AG04449 (cell line): ENCODE measurements at places on chromosomes 13 and 19.

- no peak for DNase-seq
These were observed 18.1 kb downstream of the CEACAM5 start for GRCh38 chr19:41726493-41726892.

GRCh38 chr13:37136187-37136586 lies 30.7 kb upstream of the CSNK1A1L start:
- DNase-seq, result no peak

DNA sequence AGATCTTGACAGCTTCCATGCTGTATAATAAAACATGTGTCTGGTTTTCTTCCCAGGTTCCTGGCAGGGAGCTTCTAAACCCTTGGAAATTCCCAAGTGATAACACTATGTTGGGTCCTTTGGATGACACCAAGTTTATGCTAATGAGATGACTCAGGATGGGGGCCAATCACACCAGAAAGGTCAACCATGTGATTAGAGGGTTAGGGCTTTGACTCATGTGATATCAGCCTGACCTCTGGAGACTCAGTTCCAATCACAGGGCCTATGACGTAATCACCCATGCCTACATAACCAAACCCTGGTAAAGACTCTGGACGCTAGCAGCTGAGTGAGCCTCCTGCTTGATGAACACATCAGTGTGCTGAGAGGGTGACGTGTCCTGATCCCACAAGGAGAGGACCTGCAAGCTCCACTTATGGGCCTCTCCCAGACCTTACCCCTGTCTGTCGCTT lies 203.6 kb downstream of the DCLK1 start:
- DNase-seq, result no peak

DNA sequence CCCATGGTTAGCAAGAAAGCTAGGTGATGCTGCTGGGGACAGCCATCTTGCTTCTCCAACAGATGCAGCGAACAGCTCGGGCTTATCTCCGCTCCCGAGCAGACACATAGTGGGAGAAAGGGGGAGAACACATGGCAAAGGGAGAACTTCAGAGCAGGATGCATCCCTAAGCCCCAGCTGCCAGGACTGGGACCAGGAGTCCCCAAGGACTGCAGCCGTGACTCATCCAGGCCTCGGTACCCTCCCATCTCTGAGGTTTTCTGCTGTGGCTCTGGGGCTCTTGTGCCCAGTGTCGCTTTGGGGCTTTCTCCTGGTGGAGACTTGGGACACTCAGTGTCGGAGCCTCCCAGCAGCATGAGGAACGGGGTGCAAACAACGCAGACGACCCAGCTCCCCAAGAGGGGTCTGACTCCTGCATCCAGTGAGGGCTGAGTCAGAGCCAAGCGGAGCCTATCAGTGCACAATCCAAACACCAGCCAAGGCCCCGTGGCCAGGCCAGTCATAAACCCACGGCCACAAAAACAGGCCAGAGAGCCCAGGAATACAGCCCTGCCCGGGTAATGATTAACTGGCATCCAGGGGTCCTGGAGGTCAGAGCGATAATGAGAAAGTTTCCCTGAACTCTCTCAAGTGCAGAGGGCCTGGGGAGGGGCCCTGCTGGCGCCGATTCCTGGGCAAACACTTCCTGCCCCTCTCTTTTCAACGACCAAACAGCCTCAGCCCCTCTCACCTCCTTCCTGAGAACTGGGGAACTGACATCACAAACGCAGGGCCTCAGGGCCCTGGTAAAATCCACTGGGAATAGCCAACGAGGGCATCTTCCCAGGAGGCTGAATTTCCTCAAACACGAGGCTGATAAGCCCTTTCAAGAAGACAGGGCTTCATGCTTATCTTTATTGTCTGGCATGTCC lies 202.9 kb downstream of the USP12 start:
- no peak for DNase-seq

GRCh38 chr13:80237646-80238045 lies 103.3 kb downstream of the SPRY2 start:
- peak; percentile 40 for DNase-seq

DNA sequence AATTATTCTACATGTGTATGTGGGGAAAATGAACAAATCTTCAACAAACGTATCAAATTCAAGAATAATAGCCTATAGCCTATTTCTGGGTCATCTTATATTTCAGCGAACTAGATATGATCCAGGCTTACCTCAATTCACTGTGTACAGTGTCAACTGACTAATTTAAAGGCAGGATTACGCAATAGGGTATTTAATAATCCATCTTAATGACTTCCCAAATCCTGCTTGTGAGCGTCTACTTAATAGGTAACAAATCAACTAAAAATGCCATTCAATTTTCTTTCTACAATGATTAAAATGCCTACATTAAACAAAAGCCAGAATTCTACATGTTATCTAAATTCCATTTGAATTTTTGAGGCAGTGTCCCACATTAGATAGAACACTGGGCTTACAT lies 67.0 kb downstream of the USP12 start:
- no peak for DNase-seq

DNA sequence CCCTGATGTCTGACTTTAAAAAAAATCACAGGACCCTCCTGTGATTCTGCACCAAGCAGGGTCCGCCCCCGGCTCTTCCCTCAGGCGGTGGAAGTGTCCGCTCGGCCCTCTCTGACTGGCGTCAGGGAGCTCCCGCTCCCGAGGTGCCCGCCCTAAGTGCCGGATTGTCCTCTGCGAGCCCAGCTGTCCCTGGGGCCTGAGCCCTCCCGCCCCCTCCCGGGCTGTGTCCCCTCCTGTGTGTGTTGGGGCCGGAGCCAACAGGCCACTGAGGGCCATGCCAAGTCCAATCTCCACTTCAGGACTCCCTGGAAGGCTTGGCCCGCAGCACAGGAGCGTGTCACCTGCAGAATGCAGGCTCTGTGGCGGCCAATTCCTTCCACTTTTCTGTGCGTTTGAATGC lies 25.4 kb downstream of the MAP2K2 start:
- no peak for DNase-seq

DNA sequence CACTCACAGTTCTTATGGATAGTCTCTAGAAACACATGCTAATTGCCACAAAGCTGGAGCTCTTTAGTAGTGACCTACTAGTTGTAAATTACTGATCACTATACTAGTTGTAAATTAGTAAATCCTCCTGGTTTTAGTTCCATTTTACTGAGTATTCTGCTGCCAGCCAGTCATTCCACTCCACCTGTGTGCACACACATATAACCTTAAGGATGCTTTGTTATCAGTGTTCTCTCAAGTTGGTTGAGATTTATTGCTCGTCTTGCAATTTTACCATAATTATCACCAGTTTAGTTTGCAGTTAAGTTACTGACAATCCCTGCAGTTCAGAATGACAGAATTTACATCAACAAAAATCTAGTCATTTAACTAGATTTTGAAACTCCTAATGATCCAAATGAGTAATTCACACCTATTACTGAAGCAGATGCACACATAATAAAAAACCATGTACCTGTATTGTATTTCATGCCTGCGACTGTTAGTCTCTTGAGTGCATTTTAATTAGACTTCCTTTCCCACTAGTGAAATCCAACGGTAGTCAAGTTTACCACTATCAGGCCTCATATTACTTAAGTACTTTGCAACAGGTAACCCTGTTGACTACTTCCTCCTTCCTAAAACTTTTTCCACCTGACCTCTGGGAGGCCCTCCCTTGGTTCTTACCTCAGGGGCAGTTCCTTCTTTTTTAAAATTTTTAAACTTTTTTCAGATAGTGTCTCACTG lies 7.6 kb downstream of the TPT1 start:
- no peak for DNase-seq

DNA sequence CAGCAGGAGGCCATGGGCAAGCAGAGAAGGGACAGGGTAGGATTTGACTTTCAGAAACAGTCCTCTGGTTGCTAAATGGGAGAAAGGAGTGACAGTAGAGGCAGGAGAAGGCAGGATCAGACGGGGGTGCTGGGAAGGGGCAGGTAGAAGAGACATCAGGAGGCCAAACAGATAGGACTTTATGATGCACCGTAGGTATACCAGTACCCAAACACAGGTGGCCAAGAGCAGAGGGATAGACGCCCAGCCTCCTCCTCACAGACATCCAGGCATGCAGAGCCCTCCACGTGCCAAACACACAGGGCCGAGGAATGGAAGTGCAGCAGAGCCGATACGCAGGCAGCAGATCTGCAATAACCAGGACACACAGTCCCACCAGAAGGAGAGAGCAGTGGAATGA lies 1.3 kb upstream of the AXL start:
- no peak for DNase-seq

GRCh38 chr19:23470873-23471545 lies 75.7 kb upstream of the ZNF91 start:
- DNase-seq, result no peak

GRCh38 chr19:10228920-10229319 lies 2.2 kb downstream of the S1PR2 start:
- DNase-seq, result no peak

- DNase-seq, result no peak
These were observed 12.4 kb downstream of the GRIN2D start for GRCh38 chr19:48405850-48406249.

- DNase-seq, result no peak
These were observed 13.7 kb downstream of the FAM124A start for GRCh38 chr13:51235756-51236490.

DNA sequence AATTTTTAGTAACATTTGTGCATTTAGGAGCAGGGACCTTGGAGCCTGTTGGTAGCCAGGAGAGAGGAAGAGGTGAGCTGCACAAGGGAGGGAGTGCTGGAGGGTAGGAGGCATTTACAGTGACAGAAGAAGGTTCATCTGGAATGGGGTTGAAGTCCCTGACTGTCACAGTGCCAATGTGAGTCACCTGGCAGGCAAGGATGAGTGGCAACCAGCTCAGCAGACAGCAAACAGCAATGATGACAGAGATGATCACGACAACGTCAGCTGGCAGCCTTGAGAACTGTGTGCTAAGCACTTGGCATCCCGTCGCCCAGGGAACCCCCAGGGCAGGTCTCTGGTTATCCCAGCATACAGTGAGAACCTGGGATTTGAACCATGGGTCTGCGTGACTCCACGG lies 2.6 kb downstream of the OR10H5 start:
- no peak for DNase-seq

DNA sequence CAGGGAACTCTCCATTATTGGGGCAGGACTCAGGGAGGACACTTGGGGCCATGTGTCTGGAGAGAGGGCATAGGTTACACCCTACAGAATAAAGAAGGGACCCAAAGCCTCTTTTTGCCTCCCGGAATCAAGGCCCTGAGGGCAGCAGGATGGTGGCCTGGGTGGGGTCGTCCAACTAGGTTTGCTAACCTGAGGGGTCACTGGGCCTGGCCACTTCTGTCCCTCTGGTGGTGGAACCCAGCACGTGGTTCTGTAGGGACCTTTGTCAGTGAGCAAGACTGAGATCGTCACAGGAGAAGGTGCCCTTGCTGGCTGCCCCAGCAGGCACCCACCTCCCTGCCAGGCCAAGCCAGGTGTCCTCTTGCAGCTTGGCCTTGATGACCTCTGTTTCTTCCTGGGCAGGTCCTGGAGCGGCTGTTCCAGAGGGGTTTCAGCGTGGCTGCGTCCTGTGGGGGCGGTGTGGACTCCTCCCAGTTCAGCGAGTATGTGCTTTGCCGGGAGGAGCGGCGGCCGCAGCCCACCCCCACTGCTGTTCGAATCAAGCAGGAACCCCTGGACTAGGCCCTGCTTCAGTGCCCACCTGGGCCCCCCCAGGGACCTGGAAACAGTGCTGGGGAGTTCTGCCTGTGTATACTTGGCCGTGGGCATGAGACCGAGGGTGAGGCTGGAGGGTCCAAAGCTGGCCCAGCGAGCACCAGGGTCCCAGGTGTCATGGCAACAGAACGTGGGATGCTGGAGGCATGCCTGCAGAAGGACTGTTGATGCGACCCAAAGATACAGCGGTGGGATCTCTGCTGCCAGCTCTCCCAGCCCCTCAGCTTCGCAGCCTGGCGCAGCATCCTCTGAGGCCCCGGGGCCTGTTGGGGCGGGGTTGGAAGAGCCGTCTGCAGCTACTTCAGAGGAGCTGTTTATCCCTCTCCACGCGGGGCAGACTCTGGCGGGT lies 16.0 kb downstream of the KCTD15 start:
- no peak for DNase-seq

DNA sequence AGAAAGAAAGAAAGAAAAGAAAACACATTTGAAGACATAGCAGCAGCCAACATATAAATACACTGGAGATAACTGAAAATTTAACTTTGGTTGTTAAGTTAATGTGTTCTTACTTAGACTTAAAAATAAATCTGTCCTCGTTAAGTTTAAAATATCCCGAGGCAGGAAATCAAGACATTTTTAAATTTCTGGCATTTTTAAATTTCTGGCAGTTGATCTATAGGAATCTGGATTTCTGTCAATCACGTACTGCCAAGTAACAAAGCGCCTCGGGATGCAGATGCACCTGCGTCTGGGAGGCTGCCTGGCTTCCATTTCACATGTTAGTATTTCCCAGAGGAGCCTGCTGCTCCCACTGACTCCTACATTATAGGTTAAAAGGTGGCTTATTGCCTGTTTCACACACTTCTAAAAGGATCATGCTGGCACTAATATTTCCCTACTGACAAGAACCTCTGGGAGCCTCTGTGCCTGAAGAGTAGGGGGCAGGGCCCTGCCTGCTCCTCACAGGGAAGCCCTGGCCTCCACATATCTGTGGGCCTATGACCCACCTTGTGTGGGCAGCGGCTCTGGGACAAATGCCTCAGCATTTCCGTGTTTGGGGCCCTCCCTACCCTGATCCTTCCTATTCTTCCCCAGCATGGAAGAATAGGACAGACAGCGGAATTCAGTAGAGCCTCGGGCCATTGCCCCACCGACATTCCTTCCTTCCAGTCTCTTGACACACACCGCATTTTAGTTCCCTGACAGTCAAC lies 62.8 kb upstream of the ATP12A start:
- DNase-seq, result no peak

GRCh38 chr13:98332691-98333090 lies 155.6 kb upstream of the RNF113B start:
- no peak for DNase-seq

GRCh38 chr13:106083620-106084350 lies 451.7 kb downstream of the EFNB2 start:
- DNase-seq, result no peak

- no peak for DNase-seq
These were observed 52.0 kb upstream of the C13orf46 start for GRCh38 chr13:114025714-114026431.

DNA sequence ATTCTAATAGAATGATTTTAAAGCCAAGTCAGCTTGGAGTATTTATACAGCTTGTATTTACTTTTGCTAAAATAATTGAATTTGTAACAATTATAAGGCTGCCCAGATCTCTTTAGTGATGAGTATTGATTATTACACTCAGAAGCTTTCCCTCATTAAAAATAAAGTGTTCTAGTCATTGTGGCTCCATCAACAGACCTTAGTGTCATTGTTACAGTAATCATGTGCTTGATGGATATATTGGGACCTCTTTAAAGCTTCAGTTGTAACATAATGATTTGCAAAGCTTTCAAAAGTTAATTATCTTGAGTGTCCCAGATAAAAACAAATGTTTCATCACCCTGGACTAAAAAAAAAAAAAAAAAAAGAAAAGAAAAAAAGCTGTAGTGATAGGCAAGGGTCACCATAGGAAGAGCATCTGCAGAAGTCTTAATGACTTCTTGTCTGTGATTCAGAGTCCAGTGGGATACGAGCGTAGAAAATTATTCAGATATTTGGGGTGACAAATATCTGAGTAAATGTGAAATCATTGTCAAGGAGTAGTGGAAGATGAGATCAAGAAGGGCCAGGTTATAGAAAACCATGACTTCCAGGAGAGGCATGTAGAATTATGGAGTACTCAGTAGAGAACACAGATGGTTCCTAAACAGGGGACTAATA lies 369.6 kb downstream of the DCT start:
- no peak for DNase-seq
